ENCODE measurements at places on chromosomes 2 and 18.

GRCh38 chr18:28834889-28835288 lies 658.0 kb upstream of the CDH2 start:
- DNase-seq = no peak

DNA sequence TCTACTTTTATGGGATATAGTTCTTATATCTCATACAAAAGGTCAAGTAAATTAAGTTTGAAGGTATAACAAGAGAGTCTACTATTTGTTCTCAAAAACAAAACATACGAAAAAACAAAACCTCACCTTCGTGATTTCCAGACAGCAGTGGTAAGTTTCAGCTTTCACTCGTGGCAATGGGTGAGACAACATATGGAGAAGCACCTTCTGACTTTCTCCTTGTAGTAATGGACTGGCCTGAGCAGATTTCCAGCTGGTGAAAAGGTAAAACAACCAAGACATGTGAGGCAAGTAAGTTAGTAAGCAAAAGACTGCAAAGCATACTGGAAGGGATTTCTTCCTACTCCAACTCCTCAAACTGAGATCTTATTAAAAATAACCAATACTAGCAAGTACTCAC lies 39.6 kb downstream of the RTTN start:
- no peak for DNase-seq

DNA sequence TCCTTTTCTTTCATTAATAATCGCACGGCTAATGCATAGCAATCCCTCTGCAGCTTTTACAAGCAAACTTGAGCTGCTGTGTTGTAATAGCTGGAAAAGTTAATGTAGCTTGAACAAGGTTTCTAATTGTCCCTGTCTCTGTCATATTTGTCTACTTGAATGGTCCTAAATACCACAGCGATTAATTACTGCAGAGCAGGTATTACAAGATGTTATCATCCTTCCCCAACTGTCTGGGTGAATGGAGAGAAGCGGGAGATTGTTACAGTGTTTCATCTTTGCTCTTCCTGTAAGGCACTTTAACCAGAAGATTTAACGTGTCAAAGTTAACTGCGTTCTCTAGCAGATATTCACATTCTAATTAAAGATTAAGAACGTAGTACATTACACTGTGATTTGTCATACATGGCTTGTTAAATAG lies 422.2 kb upstream of the POU3F3 start:
- no peak for DNase-seq

DNA sequence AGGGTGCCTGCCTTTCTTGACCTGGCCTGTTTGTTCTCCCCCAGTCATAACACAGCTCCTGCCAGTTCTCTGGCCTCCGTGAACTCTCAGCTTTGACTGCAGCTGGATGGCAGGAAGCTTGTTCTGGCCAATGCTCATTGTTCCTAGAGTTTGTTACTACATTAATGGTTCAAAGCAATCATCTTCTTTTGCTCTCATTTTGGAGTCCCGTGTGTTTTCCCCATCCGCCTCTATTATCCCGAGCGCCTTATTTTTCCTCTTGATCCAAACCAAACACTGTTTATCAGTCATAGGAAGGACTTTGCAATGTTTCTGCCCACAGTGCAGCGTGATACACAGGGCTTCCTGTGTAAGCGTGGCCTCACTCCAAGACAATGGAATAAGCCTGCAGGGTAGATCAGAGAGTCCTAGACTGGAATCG lies 184.3 kb upstream of the APCDD1 start:
- no peak for DNase-seq

- DNase-seq = no peak
Observed at GRCh38 chr2:168363347-168364092, 92.6 kb upstream of the CERS6 start.

- no peak for DNase-seq
Observed at GRCh38 chr2:67320861-67321587, 76.1 kb upstream of the ETAA1 start.

DNA sequence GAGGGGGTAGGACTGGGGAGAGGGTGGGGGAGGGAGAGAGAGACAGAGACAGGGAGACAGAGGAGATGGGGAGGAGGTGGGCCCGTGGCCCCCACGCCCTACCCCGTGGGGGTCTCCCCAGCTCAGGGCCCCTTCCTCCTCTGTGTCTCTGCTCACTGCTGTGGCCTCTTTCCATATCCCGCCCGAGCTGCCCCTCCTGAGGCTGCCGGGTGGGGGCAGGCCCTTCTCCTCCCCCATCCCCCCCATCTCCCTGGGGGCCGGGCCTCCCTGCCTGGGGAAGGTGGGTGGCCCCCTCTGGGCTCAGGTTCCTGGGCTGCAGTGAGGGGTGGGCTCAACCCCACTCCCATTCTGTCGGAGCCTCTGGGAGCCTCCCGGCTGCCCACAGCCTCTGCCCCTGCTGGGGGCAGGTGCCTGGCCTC lies 332 bp upstream of the PDCD1 start:
- no peak for DNase-seq
